ENCODE measurements at places on chromosomes 5 and 9. TPM values are rescaled to one million over a fixed set of nuclear protein-coding genes. Genes with fewer than 3 reads are reported as not detected.

Gene SRA1
- 17.6 TPM for polyA plus RNA-seq

Gene AJM1
- 0.32 TPM for polyA plus RNA-seq

Gene CENPK
- 8.0 TPM for polyA plus RNA-seq

Gene FGF1
- not detected for polyA plus RNA-seq

Gene ENHO
- polyA plus RNA-seq: 0.10 TPM

Gene PKD2L2
- not detected for polyA plus RNA-seq

DNA sequence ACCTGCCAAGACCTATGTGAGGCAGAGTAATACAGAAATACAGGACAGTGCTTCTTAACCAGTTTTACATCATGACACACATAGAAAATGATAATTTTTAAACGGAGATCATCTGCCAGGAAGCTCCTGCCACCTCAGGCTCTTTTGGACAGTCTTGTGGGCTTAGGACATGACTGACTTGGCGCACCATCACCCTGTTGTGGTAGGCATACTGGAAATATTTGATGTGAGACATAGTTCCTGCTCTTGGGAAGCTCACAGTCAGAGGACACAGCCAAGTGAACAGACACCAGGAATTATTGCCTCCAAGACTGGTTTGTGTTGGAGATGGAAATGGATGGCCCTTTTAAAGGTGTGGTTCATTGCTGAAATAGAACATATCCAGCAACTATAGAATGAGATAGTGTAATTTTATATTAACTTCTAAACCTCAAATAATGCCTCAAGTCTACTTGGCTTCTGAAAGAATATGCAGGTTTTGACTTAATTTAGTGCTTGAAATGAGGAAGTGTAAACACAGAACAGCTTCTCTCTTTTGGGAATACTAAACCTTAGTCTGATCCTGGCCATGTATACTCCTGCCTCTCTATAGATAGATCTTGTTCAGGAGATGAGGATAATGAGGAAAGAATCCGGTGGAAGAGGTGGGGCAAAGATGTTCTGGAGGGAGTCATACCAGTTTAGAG is 19.7 kb downstream of the CPEB4 start:
- peaks cover 9% of the 10 kb centered on the region for H3K4me1 ChIP-seq
- H3K4me3 ChIP-seq: no peak overlapping the region
- H3K27me3 ChIP-seq: no peaks in the 10 kb centered on the region

- DNase-seq: no peak
- no peak overlapping the region for H3K4me3 ChIP-seq
- no peak overlapping the region for H3K27ac ChIP-seq
- H3K27me3 ChIP-seq: no peaks in the 10 kb centered on the region
- peaks cover 2% of the 10 kb centered on the region for H3K4me1 ChIP-seq
These were observed 158.7 kb downstream of the EFNA5 start for GRCh38 chr5:107512029-107512428.

- H3K4me1 ChIP-seq: no peaks in the 10 kb centered on the region
- H3K27me3 ChIP-seq: no peaks in the 10 kb centered on the region
- DNase-seq: no peak
- no peak overlapping the region for H3K4me3 ChIP-seq
These were observed 169.3 kb downstream of the GAPVD1 start for GRCh38 chr9:125431012-125431305.

DNA sequence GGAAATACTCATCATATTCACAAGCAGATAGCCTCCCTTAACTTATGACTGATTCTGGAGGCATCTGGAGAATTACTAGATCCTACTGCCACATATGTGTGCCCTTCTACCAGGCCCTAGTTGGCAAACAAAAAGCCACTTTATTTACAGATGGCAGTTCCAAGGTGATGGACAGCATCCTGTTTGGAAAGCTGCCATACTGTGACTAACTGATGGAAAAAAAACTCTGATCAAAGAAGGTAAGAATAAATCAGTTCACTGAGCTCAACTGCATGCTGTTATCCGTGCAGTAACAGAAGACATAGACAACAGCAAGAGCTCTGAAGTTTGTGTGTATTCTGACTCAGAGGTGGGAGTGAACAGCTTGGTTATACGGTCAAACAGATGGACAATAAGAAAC is 279.8 kb upstream of the POU5F2 start:
- H3K4me3 ChIP-seq: no peak overlapping the region
- H3K27me3 ChIP-seq: no peaks in the 10 kb centered on the region
- H3K4me1 ChIP-seq: peaks cover 8% of the 10 kb centered on the region

- DNase-seq: no peak
- no peaks in the 10 kb centered on the region for H3K36me3 ChIP-seq
- no peaks in the 10 kb centered on the region for H3K27me3 ChIP-seq
- H3K4me1 ChIP-seq: peaks cover 23% of the 10 kb centered on the region
- H3K4me3 ChIP-seq: no peak overlapping the region
These were observed 47.7 kb upstream of the SARDH start for GRCh38 chr9:133785753-133786370.

GRCh38 chr5:147693233-147693632 is 89.3 kb downstream of the JAKMIP2 start:
- H3K4me1 ChIP-seq: no peaks in the 10 kb centered on the region
- DNase-seq: no peak
- H3K36me3 ChIP-seq: no peaks in the 10 kb centered on the region
- H3K27ac ChIP-seq: no peak overlapping the region
- H3K27me3 ChIP-seq: peaks cover 4% of the 10 kb centered on the region

All from endothelial cell of umbilical vein (primary cell).